Endodermal cell (in vitro differentiated cells): ENCODE measurements at places on chromosomes 1 and 21.

DNA sequence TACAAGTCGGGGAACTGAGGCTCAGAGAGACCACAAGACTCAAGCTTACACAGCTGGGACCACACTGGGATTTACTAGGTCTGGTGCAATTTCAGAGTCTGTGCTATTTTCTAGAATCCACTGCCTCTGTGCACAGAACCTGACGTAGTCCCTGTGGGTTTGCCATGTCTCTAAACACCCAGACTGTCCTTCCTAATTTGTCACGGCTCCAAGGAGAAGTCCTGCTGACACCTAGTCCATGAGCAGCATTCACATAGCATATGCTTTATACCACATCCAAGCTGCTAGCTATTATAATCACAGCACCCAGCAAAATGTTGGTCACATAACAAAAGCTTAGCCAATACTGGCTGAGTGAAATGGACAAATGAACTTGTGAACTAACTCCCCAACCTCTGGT lies 79.0 kb upstream of the HMGB4 start:
- DNase-seq, result no peak
- H3K27me3 ChIP-seq, result no peaks in the 10 kb centered on the region
- H3K4me1 ChIP-seq, result no peaks in the 10 kb centered on the region
- no peak overlapping the region for H3K27ac ChIP-seq

- peak; percentile 94 for DNase-seq
- H3K4me3 ChIP-seq, result peak overlapping the region; percentile 39
- peak overlapping the region; percentile 21 for H3K27ac ChIP-seq
- no peaks in the 10 kb centered on the region for H3K4me1 ChIP-seq
Measured at GRCh38 chr1:205543351-205544301, 39.2 kb downstream of the CDK18 start.

DNA sequence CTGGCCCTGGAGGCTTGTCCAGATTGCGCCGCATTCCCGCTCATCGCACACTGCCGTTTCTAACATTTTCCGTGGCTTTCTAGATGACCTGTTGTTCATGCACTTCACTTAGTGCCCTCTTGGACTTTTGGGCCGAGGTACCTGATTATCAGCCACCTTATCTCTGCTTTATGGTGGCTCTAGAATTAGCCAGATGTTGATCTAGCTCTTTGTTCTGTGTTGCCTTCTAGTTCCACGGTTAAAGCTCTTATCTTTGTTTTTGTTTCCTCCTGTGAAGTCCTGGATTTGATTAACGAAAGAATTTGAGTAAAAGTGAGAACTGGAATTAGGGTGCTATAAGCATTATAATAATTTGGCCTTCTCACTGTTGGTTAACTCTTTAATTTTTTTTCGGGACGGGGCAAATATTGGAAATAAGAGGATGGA lies 945 bp downstream of the RNPEP start:
- DNase-seq, result no peak
- H3K4me3 ChIP-seq, result peak overlapping the region; percentile 86
- no peaks in the 10 kb centered on the region for H3K4me1 ChIP-seq
- H3K27me3 ChIP-seq, result no peaks in the 10 kb centered on the region
- peak overlapping the region; percentile 60 for H3K27ac ChIP-seq

DNA sequence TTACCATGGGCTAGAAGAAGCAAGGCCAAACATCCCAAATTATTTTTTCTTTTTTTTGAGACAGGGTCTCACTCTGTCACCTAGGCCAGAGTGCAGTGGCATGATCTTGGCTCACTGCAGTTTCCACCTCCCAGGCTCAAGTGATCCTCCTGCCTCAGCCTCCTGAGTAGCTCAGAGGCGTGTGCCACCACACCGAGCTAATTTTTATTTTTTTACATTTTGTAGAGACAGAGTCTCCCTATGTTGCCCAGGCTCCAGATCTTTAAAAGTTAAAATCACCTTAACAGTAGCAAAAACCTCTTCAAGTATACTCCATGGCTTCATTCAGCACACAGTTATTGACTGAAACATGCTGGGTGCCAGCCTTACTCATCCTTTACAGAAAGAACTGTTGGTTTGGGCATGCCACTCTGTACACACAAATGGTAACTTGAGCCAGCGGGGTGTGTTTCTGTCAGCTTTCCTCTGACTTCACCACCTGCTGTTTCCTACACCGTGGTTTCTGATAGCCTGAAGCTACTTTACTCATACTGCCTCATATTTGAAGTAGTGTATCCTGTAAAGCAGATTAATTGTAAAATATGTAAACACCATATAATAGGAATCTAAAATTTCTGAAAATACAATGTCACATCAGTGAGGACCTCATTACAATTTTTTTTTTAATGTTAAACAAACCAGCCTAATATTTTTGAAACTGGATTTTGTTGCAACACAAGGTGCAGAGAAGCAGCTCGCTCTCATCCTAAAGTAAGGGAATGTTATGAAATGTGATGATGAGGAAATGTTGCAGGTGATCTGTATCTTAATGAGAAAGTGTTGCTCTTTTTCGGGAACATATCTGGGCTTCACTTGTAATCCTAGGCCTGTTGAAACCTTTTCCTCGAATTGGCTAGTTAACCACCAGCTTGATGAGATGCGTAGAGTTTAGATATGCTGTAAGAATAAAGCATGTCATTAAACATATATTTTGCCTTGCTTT lies 113.9 kb downstream of the ATP5PO start:
- H3K27ac ChIP-seq, result no peak overlapping the region
- peak overlapping the region; percentile 32 for H3K4me3 ChIP-seq
- no peaks in the 10 kb centered on the region for H3K27me3 ChIP-seq
- peaks cover 9% of the 10 kb centered on the region for H3K4me1 ChIP-seq
- peaks cover 71% of the 10 kb centered on the region for H3K36me3 ChIP-seq

DNA sequence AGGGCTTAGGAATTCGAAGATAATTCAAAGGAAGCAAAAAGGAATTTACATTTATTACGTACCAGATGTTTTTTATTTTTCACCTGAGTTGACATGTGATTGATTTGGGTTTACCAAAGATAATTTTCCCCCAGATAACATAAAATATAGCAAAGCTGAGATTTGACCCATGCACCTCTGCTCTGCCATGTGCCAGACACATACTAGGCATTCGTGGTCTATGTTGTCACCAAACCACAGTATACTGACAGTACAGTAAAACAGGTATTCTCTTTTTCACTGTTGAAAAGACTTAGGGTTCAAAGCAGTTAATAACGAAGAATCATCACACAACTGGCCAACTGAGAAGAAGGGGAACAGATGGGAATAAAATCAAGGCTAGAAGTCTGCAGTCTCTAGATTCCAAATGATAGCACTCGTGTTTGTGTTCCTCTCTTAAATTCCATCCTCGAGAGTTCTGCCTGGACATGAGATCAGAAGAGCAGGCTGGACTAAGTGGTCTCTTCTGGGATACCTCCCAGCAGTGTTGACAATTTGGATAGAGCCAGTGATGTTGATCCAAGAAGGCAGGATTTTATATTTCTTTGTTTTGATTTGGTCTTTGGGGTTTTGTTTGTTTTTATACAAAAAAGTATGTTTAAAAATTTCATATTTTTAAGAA lies 85.3 kb upstream of the RAVER2 start:
- peaks cover 2% of the 10 kb centered on the region for H3K4me1 ChIP-seq
- H3K27ac ChIP-seq, result no peak overlapping the region

- no peak overlapping the region for H3K4me3 ChIP-seq
- H3K36me3 ChIP-seq, result peaks cover 16% of the 10 kb centered on the region
- no peak for DNase-seq
- no peaks in the 10 kb centered on the region for H3K4me1 ChIP-seq
Measured at GRCh38 chr21:42989816-42990650, 15.7 kb downstream of the PKNOX1 start.

DNA sequence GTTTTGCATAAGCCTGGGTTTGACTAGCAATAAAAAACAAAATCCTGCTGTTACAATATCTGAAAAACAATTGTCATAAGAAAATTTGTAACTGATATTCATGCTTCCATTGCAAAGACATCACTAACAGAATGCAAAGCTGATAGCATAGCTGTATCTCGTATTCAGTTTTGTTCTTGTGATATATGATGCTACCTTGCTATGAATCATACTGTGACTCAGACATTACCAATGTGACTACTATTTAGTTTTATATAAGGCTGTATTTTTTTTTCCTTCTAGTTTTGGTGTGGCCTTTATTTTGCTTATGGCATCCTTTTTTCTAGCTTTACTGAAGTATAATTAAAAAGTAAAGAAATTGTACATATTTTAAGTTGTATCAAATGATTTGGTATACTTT lies 1381.8 kb downstream of the MRPL39 start:
- H3K4me1 ChIP-seq, result no peaks in the 10 kb centered on the region
- no peak for DNase-seq
- H3K27me3 ChIP-seq, result no peaks in the 10 kb centered on the region
- H3K36me3 ChIP-seq, result no peaks in the 10 kb centered on the region
- H3K27ac ChIP-seq, result no peak overlapping the region

DNA sequence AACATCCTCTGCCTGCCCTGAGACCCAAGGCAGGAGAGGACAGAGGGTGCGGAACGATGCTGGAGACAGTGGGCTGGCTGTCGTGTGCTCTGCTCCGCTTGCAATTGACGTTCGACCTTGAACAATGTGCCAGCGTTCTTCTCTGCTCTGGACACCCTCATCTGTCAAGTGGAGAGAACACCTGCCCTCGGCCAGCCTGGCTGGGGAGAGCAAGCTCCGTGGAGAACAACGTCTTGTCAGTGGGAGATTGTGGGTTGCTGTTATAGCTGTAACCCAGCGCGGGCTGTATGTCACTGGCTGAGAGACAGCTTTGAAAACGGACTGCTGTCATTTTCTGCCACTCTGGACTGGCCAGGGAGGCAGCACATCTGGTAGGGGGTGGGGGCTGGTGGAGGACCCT lies 14.7 kb downstream of the KIAA1614 start:
- H3K4me1 ChIP-seq, result peaks cover 45% of the 10 kb centered on the region
- H3K4me3 ChIP-seq, result no peak overlapping the region
- DNase-seq, result no peak
- no peaks in the 10 kb centered on the region for H3K36me3 ChIP-seq

DNA sequence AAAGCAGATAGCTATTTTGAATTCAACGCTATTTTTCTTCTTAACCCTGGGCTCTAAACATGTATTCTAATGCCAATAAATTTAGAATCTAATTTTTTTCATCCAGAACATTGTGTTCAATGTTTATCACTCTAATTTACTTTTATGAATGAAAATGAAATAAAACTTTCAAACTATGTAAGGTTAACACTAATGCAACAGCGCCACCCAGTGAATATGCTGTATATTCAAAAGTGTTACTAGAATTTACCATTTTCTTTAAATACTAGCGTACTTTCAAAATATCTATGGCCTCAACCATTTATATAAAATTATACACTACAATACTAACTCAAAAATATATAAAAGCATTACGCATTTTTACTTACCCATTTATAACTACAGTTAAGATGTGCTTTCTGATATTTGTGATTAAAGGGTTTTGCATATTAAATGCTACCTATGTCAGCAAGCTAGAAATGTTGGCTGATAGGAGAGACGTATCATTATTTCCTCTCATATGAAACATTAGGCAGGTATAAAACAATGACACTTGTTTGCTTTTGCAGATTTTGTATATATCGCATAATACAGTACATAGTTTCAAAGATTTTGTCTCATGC lies 5.9 kb upstream of the NUF2 start:
- H3K36me3 ChIP-seq, result peaks cover 16% of the 10 kb centered on the region
- peaks cover 6% of the 10 kb centered on the region for H3K4me1 ChIP-seq
- no peak overlapping the region for H3K4me3 ChIP-seq
- peak; percentile 58 for DNase-seq

GRCh38 chr1:66331658-66332547 lies 202.1 kb upstream of the SGIP1 start:
- no peaks in the 10 kb centered on the region for H3K27me3 ChIP-seq
- peak overlapping the region; percentile 81 for H3K4me3 ChIP-seq
- DNase-seq, result peak; percentile 89
- peaks cover 11% of the 10 kb centered on the region for H3K4me1 ChIP-seq
- H3K36me3 ChIP-seq, result no peaks in the 10 kb centered on the region

DNA sequence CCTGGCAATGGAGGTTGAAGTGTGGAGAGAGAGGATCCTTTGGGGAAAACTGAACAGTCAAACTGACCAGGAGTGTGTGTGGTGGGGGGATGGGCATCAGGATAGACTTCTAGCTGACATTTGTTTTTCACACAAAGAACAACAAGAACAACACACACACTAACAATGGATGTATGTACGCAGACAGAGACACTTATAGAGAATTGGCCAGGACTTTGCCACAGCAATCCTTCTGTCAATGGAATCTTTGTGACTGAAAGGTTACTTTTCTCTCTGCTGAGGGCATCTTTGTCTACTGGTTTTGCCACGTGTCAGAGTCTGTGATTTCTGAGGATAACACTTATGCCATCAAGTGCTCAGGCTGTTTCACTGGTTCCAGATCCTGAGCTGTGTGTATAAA lies 12.4 kb upstream of the FCGR2A start:
- H3K27ac ChIP-seq, result no peak overlapping the region
- peaks cover 19% of the 10 kb centered on the region for H3K27me3 ChIP-seq
- no peak for DNase-seq
- H3K4me3 ChIP-seq, result no peak overlapping the region
- H3K4me1 ChIP-seq, result peaks cover 4% of the 10 kb centered on the region

GRCh38 chr1:32724678-32725614 lies 22.4 kb upstream of the SYNC start:
- H3K36me3 ChIP-seq, result no peaks in the 10 kb centered on the region
- peak; percentile 90 for DNase-seq
- H3K27me3 ChIP-seq, result no peaks in the 10 kb centered on the region
- H3K4me3 ChIP-seq, result no peak overlapping the region

- H3K4me3 ChIP-seq, result no peak overlapping the region
- no peaks in the 10 kb centered on the region for H3K36me3 ChIP-seq
- no peaks in the 10 kb centered on the region for H3K27me3 ChIP-seq
- no peak for DNase-seq
- no peaks in the 10 kb centered on the region for H3K4me1 ChIP-seq
Measured at GRCh38 chr1:186022184-186022583, 288.0 kb downstream of the HMCN1 start.

DNA sequence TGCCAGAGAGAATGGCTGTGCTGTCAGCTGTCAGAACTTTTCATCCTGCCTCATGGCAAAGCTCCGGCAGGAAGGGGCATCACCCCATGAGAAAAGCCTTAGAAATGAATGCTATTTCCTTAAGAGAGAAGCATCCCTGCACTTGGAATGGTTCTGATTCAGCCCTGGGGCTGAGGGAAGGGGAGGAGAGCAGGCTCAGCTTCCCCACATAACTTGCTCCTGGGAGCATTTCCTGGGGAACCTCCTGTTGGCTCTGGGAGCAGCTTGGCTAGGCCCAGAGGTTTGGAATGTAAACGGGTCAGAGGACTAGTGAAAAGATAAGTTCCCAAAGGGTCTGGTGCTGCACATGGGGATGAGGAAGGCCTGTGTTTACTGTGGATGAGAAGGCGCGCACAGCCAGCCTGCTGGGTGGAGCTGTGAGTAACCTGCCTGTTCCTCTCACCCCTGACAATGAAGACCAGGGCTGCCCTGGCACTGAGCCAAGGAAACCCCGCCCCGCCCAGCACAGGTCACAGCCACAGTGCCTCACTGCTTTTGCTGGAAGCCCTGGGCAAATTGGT lies 5.0 kb downstream of the PRELP start:
- no peak overlapping the region for H3K4me3 ChIP-seq
- H3K27ac ChIP-seq, result no peak overlapping the region
- no peaks in the 10 kb centered on the region for H3K27me3 ChIP-seq
- H3K4me1 ChIP-seq, result peaks cover 6% of the 10 kb centered on the region
- H3K36me3 ChIP-seq, result no peaks in the 10 kb centered on the region

- H3K4me1 ChIP-seq, result peaks cover 6% of the 10 kb centered on the region
- no peak overlapping the region for H3K4me3 ChIP-seq
- DNase-seq, result no peak
- no peaks in the 10 kb centered on the region for H3K27me3 ChIP-seq
- H3K36me3 ChIP-seq, result no peaks in the 10 kb centered on the region
- H3K27ac ChIP-seq, result no peak overlapping the region
Measured at GRCh38 chr1:178356299-178356698, 140.5 kb downstream of the CLEC20A start.
